ENCODE measurements at places on chromosomes 3 and 15. TPM values are rescaled to one million over a fixed set of nuclear protein-coding genes. Genes with fewer than 3 reads are reported as not detected.

DNA sequence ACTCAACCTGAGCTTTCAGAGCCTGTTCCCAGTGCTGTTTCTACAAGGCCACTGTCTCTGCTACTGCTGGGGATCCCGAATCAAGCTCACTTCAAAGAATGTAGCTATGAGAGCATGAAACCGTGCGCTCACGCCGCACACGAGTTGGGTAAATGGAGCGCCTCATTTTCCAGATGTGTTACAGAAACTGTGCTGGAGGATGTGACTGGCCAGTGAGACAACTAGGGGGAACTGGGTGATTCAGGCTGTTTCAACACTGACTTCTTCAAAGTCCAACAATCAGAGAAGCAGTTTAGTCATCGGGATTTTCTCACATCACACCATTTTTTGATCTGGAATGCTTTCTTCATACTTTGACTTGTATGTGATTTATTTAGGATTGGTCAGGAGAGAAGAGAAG, 3.5 kb downstream of the ZNF710 start:
- DNase-seq = no peak

GRCh38 chr3:87225659-87226058, 1.4 kb upstream of the CHMP2B start:
- no peak for DNase-seq

GRCh38 chr3:36065321-36065720, 315.0 kb upstream of the STAC start:
- DNase-seq = no peak

Gene WDR93
- 0.08 TPM for total RNA-seq

- no peak for DNase-seq
Measured at GRCh38 chr15:70524470-70524869, 238.9 kb downstream of the UACA start.

GRCh38 chr3:166444336-166444735, 607.1 kb upstream of the BCHE start:
- DNase-seq = no peak

DNA sequence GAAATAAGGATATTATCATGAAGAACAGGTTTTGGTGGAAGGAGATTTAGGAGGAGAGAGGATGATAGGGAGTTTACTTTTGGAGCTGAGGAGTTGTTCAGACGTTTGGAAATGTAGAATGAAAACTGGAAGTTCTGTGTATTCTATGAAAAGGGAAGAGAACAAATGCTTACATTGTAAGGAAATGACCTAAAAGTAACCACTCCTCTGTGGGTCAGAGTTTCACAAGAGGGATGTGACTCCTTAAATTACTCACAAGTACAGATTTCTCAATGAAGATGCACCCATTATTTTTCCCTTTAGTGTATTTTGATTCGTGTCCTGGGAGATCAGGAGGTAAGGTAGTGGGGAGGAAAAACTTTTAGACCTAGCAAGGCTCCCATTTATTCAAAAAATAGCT, 4.0 kb downstream of the RNF13 start:
- DNase-seq = no peak

GRCh38 chr3:197394464-197395321, 96.3 kb upstream of the DLG1 start:
- DNase-seq = no peak

- DNase-seq = no peak
Measured at GRCh38 chr3:73863546-73864079, 238.9 kb upstream of the PDZRN3 start.

DNA sequence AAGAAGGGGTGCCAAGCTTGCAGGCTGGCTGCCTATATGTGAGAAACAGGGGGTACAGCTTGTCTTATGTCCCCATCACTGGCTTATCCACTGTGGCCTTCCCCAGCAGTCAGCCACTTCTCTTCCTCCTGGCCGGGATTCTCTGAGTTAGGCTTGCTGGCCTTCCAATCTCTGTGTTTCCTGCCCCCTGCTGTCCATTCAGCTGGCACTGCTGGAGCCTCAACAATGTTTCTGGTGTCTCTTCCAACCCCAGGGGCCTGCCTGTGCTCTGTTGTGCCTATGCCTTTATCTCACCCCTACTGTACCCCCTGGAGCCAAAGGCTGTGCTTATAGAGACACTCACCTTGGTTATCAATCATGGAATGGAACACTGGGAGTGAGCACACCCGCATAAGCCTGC, 36.5 kb downstream of the ANAPC13 start:
- peak; percentile 50 for DNase-seq

GRCh38 chr3:128573160-128573559, 77.5 kb downstream of the RPN1 start:
- DNase-seq = no peak

GRCh38 chr3:27637346-27637995, 84.7 kb downstream of the EOMES start:
- no peak for DNase-seq

DNA sequence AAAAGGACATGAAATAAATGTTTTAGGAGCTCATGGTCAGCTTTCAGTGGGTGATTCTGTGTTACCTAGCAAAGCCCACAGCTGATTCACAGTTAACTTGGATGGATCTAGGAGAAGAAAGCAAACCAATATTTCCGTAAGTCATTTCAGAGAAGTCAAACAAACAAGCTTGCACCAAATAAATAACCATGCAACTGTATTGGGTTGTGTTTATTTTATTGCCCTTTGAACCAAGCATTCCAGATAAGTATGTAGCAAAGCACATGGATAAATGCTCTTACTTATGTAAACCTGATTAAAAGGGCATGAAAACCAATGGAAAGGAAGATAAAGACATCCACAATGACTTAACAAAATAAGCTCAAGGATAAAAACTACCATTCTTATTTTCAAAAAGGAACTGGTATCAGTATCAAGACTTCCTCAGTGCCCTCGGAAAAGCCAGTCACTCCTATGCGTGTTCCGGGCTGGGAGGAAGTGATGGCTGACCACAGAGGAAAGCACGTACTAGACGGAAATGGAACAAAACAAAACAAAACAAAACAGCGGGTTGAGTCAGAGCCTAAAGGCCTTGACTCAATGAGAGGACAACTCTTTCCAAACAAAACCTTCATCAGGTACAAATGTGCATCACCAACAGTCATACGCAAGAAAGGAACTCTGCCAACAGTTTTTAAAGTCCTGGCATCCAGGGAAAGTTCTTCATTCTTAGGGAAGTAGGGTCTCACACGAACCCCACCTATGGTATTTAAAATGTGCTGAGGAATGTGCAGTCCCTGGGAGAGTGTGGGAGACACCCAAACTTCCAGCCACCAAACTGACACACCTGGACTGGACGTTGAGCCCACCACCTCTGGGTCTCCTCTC, 103.3 kb downstream of the SNRK start:
- no peak for DNase-seq

GRCh38 chr3:187064210-187065115, 74.8 kb downstream of the RPL39L start:
- DNase-seq = peak; percentile 28

DNA sequence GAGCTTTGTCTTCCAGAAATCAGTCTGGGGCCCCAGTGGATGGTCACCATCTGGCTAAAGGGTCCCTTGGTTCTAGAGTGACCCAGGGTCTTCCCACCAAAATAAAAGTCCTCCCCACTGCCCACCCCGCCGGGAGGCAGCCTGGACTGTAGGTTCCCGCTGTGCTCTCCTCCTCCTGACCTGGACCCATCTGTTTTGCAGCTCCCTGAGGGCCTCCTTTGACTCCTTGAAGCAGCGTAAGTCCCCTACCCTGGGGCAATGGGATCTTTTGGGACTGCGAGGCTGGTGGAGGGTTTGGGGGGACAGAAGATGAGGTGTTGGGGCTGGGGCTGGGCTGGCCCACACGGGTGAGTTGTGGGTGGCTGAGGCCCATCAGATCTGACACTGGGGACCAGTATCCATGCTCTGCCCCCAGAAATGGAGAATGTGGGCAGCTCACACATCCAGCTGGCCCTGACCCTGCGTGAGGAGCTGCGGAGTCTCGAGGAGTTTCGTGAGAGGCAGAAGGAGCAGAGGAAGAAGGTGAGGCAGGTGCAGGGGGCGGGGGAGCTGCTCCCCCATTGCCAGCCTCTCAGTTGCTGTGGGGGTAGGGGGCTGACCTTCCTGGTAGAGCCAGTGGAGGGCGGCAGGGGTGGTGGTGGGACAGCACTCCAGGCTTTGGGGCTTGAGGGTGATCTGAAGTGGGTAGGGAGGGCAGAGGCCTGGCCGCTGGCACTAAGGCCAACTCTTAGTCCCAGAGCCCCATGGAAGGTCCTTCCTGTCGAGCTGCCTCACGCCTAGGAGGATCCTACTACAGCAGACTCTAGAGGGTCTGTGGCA, 30.4 kb downstream of the PSTPIP1 start:
- no peak for DNase-seq

DNA sequence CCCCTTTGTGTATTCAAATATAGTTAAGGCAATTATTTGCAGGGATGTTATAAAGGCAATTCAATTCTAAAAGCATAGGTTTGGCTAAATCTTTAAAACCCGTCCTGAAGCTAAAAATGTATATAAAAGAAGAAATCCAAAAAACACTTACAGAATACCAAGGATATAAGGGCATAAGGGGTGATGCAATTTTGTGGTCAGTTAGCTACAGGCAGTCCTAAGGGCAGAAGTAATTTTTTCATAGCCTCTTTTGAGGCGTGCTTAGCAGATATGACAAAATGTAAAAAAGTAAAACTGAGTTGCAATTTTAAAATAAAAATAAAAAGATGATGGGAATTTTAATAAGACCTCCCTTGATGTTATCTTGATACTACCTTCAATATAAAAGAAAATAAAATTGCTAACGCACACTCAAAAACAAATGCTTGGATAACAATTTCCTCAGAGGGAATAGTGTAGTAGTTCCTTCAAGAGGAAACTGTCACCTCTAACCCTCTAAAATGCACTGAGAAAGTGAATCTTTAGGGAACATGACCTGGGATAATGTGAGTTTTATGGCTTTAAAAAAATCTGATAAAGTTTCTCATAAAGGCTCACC, 104.2 kb downstream of the MYH15 start:
- no peak for DNase-seq

DNA sequence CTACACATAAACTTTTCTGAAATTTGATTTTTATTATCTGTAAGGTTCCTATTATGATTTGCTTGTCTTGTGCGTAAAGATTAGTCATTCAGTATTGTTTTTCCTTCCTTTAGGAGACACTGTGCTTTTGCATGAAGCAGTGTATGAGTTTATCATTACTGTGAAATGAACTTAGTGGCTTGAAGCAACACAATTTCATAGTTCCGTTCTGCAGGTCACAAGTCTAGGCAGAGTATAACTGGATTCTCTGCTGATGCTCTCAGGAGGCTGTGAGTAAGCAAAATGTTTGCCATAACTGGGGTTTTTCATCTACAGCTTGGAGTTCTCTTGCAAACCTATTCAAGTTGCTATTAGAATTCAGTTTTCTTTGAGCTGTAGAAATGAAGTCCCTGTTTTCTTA, 1136.1 kb downstream of the OTOL1 start:
- DNase-seq = no peak

Gene TLR9
- total RNA-seq = not detected

Gene POLQ
- total RNA-seq = 12.4 TPM
